ENCODE measurements at places on chromosomes 13 and 19.

- DNase-seq = no peak
These were observed 31.0 kb downstream of the LYL1 start for GRCh38 chr19:13071444-13072187.

DNA sequence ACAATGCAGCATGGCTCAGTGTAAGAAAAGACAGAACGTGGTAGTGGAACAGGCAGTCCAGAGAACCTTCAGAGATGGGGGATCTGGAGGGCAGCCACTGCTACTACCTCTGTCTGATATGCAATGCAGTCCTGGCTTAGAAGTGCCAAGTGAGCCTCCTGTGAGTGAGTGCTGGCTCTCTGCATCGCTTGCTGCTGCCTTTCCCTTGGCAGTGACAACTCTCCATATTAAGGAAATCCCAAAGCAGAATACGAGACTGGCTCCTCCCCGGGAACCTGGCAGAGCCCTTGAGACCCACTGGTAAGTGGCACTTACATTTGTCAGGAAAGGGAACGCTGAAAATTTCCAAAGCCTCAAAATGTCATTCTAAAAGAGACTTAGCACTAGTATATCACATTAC is 7.5 kb downstream of the DOCK9 start:
- DNase-seq = no peak

- no peak for DNase-seq
These were observed 2.6 kb downstream of the TUBA3C start for GRCh38 chr13:19178901-19179593.

GRCh38 chr13:25380082-25380481 is 8.3 kb downstream of the ATP8A2 start:
- DNase-seq = no peak

All from fibroblast of skin of left biceps (primary cell).